Hippocampal formation (tissue), 2 donors: ENCODE measurements at places on chromosomes 7 and 10.

DNA sequence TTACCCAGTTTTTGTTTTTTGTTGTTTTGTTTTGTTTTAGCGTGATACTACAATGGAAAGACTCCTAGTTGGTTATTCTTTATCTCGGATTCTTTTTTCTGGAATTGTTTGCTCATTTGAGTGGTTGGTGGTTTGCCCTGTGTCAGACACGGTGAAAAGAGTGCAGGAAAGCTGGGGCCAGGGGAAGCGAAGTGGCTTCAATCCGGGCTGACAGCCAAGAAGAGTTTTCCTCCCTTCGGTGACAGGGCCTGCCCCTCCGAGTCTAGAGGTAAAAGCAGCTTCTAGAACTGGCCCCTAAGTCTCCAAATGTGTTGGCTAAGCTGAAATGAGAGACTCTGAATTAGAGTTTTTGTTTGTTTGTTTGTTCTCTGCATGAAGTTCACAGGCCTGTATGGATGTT, 5.7 kb upstream of the AP5Z1 start:
- DNase-seq = no peak

GRCh38 chr10:119466076-119466475, 76.4 kb downstream of the RGS10 start:
- no peak for DNase-seq

GRCh38 chr7:1761774-1762173, 91.7 kb downstream of the ELFN1 start:
- no peak for DNase-seq

DNA sequence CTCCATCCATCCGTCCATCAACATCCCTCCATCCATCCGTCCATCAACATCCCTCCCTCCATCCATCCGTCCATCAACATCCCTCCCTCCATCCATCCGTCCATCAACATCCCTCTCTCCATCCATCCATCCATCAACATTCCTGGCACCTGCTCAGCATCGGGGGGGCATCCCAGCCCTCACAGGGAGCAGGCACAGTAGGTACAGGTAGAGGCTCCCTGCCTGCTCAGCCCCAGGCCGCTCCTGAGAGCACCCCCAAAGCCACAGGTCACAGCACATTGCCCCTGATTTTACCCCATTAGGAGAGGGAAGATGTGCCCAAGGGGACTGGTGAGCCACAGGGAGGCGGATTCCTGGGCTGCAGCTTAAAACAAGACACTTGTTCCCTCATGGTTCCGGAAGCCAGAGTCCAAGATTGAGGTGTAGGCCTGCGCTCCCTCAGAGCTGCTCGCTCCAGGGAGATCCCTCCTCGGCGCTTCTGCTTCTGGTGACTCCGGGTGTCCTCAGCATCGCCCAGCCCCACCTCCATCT, 21.1 kb upstream of the CFAP46 start:
- no peak for DNase-seq

GRCh38 chr10:3552281-3552680, 232.7 kb downstream of the KLF6 start:
- DNase-seq = no peak

DNA sequence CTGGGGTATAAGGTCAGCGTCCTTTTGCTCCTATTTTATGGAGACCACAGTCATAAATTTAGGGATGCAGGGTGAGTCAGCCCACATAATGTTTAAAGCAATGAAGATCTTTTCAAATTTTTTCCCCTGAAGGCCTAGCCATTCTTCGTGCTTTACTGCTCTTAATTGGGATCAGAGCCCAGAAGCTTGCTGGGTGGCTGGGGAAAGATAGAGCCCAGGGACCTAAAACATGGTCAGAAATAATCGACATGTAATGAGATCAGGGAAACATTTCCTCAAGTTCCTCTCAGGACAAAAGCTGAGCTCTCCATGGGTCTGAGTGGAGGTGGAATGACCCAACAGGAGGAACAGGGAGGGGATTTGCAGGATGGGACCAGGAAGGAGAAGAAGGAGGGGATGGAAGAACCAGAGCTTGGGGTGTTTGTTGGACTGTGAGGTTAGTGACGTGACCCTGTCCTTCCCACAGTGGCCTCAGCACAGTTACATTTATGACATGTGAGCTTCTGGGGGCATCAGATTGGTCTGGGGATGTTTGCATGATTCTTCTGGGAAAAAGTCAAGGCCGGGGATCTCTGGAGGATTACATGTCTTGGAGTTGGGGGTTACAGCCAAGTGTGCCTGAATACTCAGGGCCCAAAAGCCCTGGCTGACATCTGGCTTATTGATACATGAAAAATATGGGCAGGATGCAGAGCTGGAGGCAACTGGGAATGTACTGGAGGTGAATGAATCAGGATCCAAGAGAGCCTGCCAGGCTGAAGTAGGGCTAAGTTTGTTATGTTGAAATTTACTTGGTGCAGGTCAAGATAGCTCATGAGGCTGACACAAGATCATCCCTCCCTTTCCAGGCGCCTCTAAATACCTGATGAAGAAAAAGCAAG, 477.9 kb downstream of the RPS24 start:
- DNase-seq = no peak

DNA sequence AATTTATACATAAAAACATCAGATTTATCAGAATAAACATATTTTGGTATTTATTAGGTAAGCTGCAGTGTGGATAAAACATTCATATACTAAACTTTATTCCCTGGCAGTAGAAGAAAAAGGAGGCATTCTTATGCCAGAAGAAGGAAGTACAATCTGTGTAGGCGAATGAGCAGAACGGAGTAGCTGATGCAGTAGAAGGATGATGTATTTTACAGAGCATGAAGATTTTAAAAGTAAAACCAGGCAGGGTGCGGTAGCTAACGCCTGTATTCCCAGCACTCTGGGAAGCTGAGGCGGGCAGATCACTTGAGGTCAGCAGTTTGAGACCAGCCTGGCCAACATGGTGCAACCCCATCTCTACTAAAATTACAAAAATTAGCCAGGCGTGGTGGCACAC, 294.9 kb upstream of the MKLN1 start:
- DNase-seq = no peak

GRCh38 chr10:70067586-70067985, 14.9 kb downstream of the MACROH2A2 start:
- no peak for DNase-seq

DNA sequence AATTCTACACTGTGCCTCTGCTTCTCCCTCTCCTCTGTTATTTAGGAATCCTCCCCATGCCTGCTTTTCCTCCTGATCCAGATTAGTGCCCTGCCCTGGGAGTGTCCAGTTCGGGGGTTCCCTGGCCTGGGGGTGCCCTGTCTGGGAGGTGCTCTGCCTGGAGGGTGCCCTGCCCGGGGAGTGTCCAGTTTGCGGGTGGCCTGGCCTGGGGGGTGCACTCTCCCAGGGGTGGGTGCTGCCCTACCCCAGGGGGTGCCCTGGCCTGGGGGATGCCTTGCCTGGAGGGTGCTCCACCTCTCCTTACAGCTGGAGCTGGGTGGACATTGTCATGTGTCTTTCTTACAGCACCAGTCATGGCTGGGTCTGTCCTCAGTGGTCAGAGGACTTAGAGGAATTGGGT, 20.2 kb downstream of the RAMP3 start:
- DNase-seq = no peak

GRCh38 chr10:12196531-12197211, 683 bp downstream of the CDC123 start:
- DNase-seq = no peak

DNA sequence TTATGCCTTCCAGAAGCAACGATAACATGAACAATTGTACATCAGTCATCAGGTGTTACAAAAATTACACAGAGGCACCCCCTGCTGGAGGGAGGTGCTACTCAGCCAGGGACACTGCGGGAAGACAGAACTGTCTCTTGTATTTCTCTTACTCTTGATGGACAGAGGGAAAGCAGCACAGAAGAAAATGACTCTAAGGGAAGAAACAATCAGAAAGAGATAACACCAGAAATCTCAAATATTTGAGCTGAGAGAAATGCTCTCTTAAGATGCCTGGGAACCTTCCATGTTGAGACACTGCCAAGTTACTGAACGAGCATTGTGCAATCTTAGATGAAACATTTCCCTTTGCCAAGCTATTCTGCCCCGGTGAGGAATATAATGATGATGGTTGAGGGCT, 227.6 kb upstream of the NPSR1 start:
- DNase-seq = no peak

GRCh38 chr7:154373956-154374355, 321.8 kb downstream of the DPP6 start:
- no peak for DNase-seq

GRCh38 chr7:36171503-36171902, 18.4 kb downstream of the EEPD1 start:
- DNase-seq = no peak

DNA sequence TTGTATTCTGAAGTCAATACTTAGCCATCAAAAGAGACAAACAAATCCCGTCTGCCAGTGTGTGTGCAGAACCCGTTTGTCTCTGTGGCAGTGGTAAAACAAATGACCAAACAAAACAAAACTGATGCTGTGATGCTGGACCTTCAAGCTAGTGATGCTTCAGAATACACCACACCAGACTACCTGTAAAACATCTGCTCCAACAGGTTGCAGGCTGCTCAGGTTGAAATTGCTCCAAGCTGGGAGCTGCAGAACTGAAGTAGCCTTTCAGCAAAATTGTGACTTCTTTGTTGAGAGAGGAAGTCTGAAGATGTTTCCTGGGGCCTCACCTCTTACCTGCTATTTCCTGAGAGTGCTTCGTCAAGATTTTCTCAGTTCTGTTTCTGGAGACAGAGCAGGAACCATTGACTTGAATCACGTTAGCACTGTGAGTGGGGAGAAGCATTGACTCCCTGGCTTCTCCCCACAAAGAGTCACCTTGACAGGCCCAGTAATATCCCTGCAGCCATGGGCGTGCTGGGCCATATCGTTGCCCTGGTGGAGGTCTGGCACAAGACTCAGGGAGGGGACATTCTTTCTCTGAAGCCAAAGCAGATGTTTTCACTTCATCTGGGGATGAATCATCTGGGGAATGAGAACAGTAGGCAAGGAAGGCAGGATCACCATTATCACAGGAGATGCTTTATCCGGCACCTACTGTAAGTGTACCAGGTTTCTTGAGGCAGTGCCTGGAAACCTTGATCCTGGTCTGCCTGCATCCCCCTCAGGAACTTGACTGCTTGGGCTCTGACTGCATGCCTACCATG, 80.2 kb downstream of the RBM20 start:
- no peak for DNase-seq

DNA sequence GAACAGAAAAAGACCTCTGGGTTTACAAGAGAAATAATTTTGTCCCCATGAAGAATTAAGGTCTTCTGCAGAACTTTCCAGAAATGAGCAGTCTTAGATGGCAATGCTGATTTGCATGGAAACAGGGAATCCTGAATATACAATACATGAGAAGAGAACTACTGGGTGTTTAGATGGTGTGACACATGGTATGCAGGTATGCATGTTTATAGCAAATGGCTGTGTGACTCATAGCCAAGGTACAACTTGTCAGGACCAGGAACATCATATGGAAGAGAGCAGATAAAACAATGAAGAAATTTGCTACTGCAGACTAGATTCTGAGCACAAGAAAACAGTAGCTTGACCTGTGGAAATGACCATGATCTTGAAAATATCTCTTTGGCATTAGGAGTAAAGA, 907.8 kb downstream of the GATA3 start:
- DNase-seq = no peak

DNA sequence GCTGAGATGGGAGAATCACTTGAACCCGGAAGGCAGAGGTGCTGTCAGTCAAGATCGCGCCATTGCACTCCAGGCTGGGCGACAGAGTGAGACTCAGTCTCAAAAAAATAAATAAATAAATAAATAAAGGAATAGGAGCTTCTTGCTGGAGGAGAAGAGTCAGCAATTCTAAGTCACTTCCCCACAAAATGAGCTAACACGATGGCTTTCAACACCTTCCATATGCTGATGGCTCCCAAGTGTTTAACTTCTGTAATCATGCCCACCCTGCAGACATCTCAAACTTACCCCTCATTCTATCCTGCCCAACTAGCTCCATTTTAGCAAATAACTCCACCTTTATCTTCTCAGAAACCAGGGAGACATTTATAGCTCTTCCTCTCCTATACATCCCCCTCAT, 21.2 kb downstream of the PSAP start:
- no peak for DNase-seq

GRCh38 chr7:129751916-129752315, 140.4 kb downstream of the NRF1 start:
- no peak for DNase-seq

DNA sequence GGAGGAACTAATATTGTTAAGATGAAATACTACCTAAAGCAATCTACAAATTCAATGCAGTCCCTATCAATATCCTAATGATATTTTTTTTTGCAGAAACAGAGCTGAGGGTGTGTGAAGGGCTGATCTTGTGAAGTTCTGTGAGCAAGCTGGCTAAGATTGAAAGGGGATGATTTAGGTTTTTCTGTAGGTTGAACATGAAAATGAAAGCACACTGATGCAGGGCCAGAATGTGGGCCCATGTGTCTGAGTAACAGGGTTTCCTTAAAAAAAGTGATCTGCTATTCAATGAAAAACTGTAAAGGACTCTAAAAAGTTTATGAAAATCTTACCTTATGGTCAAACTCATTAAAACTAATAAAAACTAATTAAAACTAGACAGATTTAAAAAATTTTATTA, 47.4 kb downstream of the GRB10 start:
- DNase-seq = no peak

DNA sequence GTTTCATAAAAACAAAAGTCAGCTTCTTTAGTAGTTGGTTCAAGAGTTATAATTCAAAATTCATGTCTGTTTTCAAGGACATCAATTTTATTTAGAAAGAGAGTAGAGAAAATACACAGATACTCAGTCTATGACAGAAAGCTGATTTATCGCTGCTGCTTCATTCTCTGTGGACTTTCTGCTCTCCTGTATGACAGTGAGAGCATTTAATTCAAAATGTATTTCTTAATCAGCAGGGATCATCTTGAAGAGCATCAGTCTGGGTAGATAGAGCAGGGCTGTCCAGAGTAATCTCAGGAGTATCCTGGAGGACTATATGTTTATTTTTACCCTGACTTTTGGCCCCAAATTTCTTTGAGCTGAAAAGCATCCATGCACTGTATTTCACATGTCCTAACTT, 1676.7 kb downstream of the REEP3 start:
- no peak for DNase-seq

DNA sequence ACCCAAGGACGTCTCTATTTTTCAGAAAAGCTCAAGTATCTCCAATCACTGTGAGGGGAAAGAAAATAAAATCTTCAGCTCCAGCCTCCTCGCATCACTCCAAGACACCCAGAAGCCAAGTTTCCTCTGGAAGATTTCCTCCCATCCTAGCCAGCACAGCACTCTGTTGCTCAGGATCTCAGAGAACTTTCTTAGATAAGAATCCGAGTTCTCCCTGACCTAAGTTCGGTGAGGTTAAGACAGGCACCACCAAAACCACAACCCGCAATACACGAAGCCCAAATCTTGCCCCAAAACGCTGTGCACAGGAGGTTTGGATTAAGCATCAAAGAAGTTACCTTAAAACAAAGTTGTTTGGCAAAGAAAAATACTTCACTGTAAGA, 4.2 kb downstream of the FAM53B start:
- no peak for DNase-seq

- DNase-seq = no peak
These were observed 37.9 kb downstream of the PPP2R2D start for GRCh38 chr10:131938681-131939080.
